ENCODE measurements at places on chromosomes 3 and 15.
A peak's percentile ranks its signal among the peaks of the same experiment; 100 is the strongest.

GRCh38 chr3:38837358-38837757 lies 21.3 kb upstream of the SCN10A start:
- no peak for DNase-seq

- DNase-seq = no peak
Measured at GRCh38 chr3:12751571-12751970, 7.5 kb downstream of the TMEM40 start.

- DNase-seq = no peak
Measured at GRCh38 chr15:43086551-43086950, 19.3 kb downstream of the UBR1 start.

GRCh38 chr3:177569875-177570657 lies 372.8 kb upstream of the TBL1XR1 start:
- no peak for DNase-seq

DNA sequence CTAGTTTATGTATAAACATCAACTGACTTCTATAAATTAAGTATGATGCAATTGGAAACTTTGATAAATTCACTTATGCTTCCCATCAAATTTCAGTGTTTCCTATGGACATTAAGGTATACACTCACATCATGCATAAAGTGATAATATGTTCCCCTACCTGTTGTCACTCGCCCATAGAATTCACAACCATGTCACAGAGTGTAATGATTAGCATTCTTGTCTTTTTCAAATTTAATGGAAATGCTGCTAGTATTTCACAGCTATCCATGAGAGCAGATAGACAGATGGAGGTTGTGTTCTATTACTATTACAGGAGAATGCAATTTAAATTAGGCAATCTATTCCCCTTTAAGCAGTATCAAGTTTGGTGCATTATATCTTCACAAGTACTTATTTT lies 984 bp downstream of the PLSCR4 start:
- no peak for DNase-seq

- no peak for DNase-seq
Measured at GRCh38 chr3:100602506-100603444, 6.6 kb upstream of the ADGRG7 start.

DNA sequence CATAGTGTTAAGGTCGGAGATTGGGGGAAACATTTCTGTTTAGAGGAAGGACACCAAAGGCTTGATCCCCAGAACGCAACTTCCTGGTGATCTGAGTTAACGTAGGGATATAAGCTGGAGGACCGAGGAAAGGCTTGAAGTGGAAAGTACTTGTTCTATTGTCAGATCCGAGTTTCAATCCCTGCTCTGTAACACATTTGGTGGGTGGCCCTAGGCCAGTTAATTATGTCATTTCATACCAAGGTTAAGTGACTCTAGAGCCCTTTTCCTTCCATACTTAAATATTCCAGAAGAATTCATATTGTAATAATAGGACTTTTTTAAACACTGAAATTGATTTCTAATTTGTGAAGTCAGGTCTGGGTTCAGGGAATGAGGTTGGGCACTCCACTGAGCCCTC lies 80.9 kb downstream of the RPLP1 start:
- DNase-seq = no peak

GRCh38 chr3:83250613-83251012 lies 1489.2 kb upstream of the GBE1 start:
- DNase-seq = no peak

GRCh38 chr3:181329024-181329423 lies 339.5 kb upstream of the DNAJC19 start:
- DNase-seq = no peak

DNA sequence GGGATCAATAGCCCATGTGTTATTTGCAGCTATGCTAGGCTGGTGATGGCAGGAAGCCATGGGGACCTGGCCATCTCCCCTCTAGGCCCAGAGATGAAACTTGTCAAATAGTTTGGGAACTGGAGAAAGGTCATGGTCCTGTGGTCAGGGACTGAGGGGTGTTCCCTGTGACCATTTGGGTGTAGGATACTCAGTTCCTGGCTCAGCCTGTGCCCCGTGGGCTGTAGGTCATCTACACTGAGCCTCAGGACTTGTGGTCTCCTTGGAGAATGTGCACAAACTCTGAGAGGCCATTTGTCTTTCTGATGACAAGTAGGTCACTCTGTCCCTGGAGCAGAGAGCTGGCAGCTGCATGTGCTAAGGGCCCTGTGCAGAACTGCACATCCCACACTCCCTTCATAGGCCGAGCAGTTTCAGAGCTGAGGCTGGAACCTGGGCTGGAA lies 17.5 kb downstream of the GASK1A start:
- DNase-seq = no peak

- no peak for DNase-seq
Measured at GRCh38 chr3:48306860-48307530, 26.5 kb downstream of the SPINK8 start.

GRCh38 chr3:136276049-136276755 lies 26.1 kb downstream of the PCCB start:
- DNase-seq = no peak

- DNase-seq = no peak
Measured at GRCh38 chr3:27638594-27638993, 83.5 kb downstream of the EOMES start.

- no peak for DNase-seq
Measured at GRCh38 chr3:46122091-46122490, 86.0 kb downstream of the CCR1 start.

DNA sequence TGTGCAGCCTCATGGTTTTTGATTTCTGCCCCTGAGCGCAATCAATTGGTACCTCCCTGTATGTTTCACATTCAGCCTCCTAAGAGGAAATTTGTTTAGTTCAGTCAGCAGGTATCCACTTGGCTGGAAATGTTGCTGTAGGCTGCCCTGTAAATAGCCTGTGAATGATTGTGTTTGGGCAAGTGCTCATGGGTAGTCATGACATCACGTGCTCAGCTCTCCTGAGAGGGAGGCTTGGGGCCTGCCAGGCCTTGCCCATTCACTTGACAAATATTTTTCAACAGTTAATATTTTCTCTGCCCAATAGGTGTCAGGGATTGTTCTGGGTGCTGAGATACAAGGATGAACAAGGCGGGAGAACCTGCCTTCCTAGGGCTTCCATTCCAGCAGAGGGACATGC lies 13.3 kb downstream of the HRH1 start:
- DNase-seq = no peak

- DNase-seq = no peak
Measured at GRCh38 chr3:141575879-141576743, 89.3 kb downstream of the RASA2 start.

GRCh38 chr3:49906073-49906743 lies 2.5 kb upstream of the MST1R start:
- DNase-seq = peak; percentile 38

DNA sequence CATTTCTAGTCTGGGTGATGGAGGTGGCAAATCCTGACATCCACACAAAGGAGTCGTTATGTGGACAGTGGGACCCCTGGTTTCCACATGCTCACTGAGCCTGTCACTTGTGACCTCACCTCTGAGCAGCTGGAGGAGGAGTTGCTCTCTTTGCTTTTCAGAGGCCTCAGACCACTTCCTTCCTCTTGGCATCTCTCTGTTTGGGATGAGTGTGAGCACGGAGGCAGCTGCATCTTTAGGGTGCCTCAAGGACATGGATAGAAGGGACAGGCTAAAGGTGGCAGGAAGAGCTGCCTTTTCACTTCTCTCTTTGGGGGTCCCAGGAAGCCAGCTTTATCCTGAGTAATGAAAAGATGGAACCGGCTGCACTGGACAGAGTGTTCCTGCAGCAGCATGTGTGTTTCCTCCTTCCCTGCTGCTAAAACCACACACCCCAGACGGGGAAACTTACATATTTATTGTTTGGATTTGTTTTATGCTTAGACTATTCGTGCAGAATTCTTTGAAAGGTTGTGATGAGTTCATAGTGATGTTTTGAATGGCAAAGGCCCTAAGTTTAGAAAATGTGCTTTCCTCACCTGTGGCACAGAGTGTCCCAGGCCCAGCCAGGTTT lies 31.8 kb downstream of the GPR171 start:
- peak; percentile 47 for DNase-seq

DNA sequence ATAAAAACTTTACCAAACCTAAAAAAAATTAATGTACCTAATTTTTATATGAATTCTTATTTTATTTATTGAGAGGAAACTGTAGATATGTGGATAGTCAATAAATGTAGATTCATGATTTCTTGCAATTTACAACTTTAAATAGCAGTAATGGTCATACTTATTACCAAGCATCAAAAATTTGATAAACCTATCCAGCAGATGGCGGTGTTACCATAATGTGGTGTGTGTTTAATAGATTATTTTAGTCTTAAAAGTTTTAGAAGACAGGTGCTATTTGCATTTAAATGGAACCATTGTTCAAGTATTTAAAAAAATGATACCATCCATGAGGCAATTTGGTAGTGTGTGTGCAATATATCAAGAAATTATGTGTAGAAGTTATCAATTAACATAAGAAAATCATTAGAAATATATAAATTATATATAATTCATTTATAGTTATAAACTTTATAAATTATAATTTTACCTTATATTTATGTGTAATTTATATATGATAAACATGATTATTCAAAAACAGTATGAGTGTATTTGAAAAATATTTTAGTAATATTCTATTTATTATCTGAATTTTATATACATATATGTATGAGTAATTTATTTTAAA lies 176.0 kb upstream of the BCHE start:
- DNase-seq = no peak

- no peak for DNase-seq
Measured at GRCh38 chr15:88526247-88526879, 20.1 kb downstream of the DET1 start.

DNA sequence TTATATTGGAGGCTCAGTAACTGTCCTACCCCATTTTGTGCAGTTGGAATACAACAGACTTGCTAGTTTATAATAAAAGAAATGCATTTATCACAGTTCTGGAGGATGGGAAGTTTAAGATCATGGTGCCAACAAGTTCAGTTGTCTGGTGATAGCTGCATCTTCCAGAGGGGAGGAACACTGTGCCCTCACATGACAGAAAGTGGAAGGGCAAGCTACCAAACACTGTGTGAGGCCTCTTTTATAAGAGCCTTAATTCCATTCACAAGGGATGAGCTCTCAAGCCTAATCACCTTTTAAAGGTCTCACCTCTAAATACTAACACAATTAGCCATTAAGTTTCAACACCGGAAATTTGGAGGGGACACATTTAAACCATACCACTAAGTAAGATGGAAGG lies 1073.9 kb downstream of the PLOD2 start:
- DNase-seq = no peak

DNA sequence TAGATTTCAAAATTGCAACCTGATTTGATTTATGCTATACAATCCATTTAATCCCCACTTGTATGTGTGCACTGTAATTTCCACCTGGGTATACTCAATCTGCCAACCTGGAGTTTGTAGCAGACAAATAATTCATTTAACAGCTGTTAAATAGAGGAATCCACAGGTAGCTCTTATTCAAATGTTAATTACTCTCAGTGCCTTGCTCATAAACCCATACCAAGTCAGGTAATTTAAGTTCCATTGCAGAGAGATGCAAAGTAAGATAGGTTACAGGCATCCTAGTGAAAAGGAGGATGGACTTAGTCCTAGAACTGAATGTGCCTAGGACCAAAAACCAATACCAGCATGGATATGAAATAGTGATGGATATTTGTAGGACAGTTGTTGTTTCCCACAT lies 674.2 kb downstream of the TBL1XR1 start:
- no peak for DNase-seq

- no peak for DNase-seq
Measured at GRCh38 chr3:97901313-97902248, 70.7 kb downstream of the RIOX2 start.

DNA sequence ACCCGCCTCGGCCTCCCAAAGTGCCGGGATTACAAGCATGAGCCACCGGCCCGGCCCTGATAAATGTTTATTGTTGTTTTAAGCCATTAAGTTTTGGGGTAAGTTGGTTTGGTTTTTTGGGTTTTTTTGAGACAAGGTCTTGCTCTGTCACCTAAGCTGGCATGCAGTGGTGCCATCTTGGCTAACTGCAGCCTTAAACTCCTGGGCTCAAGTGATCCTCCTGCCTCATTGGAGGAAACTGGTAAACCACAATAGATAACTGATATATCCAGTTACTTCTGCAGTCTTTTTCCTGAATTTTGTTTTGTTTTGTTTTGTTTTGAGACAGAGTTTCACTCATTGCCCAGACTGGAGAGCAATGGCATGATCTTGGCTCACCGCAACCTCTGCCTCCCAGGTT lies 4.2 kb downstream of the SLC25A20 start:
- no peak for DNase-seq

- DNase-seq = peak; percentile 48
Measured at GRCh38 chr3:13480340-13481318, 523 bp downstream of the HDAC11 start.

- no peak for DNase-seq
Measured at GRCh38 chr3:146157325-146158060, 3.5 kb downstream of the PLOD2 start.

- DNase-seq = no peak
Measured at GRCh38 chr3:170010498-170010897, 27.3 kb upstream of the GPR160 start.

- no peak for DNase-seq
Measured at GRCh38 chr3:152291649-152292066, 22.9 kb downstream of the MBNL1 start.

GRCh38 chr3:157201648-157202278 lies 41.8 kb upstream of the CCNL1 start:
- no peak for DNase-seq

Data from T-cell (primary cell).